ENCODE measurements at places on chromosomes 3 and 15.

- DNase-seq, result no peak
Observed at GRCh38 chr15:100133001-100133400, 208.8 kb downstream of the ADAMTS17 start.

DNA sequence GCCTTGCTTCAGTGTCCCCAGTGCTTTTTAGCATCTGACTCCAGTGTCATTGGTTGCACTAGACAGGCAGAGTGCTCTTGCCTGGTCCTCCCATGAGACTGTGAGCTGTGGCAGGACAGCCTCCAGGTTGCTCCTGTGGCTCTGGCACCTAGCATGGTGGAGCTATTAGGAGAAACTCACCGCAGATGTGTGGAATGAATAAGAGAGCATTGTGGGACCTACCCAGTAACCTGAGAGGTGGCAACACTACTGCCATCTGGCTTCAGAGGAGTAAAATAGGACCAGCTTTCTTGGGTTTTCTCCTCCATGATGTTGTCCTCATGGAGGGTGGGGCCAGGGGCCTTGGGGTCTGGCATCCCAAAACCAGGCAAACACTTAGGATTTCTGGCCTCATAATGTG lies 183.6 kb downstream of the EPHB1 start:
- DNase-seq, result no peak

GRCh38 chr15:78570710-78571109 lies 5.4 kb downstream of the CHRNA5 start:
- no peak for DNase-seq

- DNase-seq, result no peak
Observed at GRCh38 chr3:50146316-50146901, 8.7 kb upstream of the SEMA3F start.

- DNase-seq, result no peak
Observed at GRCh38 chr3:139588450-139588849, 48.9 kb upstream of the RBP1 start.

GRCh38 chr3:24628523-24629258 lies 134.0 kb upstream of the THRB start:
- no peak for DNase-seq

DNA sequence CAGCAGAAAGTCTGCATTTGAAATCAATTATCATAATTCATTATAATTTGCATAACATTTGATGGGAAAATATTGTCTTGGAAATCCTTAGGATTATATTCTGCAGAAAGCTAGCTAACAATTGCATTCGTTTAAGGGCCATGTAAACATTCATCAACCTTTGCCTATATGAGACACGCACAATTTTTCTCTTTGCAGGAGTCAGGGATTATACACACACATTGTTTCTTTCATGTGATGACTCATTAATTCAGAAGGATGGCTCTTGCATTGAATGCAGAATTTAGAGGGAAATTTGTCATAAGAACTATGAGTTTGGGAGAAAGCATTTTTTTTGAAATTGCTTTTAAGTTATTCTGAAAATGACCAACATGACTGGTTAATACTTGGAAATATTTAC lies 844.7 kb downstream of the DIPK2A start:
- DNase-seq, result no peak

DNA sequence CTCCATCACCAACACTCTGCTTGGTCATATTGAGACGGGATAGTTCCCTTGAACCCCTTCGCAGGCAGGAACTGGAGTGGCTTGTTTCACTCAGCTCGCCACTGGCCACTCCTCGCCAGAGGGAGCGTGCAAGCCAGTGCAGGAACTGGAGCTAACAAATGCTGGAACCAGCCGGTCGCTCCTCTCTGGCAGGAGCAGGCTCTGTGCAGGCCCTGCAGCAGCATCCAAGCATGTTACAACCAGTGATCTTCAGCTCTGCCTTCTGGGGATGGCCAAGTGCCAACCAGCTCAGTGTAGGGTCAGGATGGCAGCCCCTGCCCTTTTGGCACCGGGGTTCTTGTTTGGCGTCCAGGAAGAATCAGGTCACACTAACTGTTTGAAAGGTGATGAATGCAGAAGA lies 329.0 kb upstream of the AZI2 start:
- DNase-seq, result no peak

DNA sequence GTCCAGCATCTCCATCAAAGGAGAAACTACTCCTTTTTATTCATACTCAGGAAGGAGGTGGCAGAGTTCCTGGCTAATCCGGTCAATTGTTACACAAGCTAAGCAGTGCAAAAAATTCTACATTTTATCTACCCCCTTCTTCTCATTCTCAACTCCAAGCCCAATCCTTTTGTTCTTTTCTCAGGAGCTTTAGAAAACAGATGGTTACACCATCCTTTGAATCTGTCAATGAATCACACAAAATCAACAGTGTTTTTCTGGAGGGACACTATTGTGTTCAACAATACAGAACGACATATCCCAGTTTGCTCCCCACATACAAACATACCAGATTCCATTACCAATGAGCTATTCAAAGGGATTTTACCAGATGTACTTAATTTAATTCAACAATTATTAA lies 362.1 kb downstream of the MAGI1 start:
- no peak for DNase-seq

DNA sequence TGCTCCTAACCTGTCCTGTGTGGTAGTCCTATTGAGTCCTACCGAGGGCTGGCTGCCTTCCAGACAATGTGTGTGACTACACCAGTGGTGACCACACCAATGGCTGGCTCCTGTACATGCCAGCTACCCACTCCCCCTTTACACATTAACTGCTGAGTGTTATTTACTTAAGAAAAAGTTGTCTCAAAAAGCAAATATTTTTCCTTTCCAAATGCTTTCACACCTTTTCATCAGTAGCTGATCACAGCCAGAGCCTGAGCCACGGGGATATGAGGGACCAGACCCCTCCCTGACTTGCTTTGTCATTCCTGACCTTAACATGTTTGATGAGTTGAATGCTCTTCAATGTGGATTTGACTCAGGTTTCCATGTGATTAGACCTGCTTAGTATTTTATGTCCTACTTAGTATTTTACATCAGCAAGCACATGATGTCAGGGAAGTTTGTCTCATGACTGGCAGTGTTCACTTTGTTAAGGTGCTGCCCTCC lies 29.6 kb upstream of the GREM1 start:
- DNase-seq, result peak; percentile 66

DNA sequence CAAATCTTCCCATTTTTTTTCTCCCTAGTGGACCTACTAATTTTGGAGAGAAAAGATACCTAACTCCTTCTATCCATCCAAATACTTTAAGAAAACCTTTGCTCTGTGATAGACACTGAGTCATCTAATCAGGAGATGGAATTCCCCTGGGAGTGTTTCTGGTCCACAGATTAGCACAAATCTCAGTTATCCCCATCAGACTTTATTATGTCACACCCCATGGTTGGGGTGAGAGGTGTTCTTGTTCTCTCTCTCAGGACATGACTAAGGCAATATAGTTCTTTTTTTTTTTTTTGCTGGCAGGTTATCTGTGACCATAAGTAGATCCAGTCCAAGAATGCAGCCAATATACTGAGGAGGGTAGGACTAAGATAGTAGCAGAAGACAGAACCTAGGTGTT lies 15.8 kb downstream of the SLC9A9 start:
- DNase-seq, result no peak

DNA sequence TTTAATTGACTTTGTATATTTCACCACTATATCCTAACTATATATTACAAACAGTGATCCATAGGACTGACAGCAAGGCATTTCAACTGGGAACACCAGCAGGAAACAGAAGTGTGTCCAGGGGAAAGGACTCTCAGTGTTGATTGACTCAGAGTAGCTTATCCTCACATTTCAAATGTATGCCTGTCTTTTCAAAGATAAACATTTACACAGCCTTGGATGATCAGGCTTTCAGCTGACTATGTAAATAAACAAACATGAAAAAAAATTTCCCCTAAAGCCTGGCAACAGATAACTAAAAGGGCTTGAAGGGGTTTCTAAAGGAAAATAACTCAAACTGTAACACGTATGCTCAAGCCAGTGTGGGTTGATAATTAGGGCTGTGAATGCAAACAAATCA lies 321.8 kb downstream of the TBC1D5 start:
- DNase-seq, result peak; percentile 77

- no peak for DNase-seq
Observed at GRCh38 chr3:46992231-46992630, 12.8 kb downstream of the NBEAL2 start.

- DNase-seq, result no peak
Observed at GRCh38 chr3:159077860-159078259, 276.0 kb downstream of the MFSD1 start.

GRCh38 chr3:141854599-141854998 lies 21.8 kb upstream of the ATP1B3 start:
- DNase-seq, result no peak

DNA sequence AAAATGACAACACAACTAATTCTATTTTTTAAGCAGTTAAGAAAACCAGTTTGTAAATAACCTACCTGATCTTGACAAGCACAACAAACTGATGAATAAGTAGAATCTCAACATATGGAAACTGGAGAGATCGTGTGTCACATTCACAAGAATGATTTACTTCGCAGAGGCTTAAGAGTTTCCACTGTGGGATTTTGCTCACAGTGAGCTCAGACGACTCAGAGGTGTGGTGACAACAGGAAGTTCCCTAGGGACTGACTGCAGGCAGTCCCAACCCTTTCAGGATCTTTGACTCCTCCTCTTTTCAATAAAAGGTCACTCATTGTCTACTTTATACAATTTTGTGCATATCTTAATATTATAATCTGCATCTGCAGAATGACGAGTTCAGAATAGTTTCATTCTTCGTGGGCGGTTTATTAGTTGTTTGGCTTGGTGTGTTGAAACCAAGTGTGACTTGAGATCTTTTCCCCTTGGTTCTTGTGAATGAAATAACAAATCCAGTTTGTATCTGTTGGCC lies at the start of gene LIPH:
LIPH (minus strand) TSS at position 231 of the 520 bp plus-strand sequence; CDS start at position 114, 117 bp downstream.
- peak; percentile 48 for DNase-seq

GRCh38 chr3:31010491-31010890 lies 116.0 kb upstream of the GADL1 start:
- DNase-seq, result no peak

DNA sequence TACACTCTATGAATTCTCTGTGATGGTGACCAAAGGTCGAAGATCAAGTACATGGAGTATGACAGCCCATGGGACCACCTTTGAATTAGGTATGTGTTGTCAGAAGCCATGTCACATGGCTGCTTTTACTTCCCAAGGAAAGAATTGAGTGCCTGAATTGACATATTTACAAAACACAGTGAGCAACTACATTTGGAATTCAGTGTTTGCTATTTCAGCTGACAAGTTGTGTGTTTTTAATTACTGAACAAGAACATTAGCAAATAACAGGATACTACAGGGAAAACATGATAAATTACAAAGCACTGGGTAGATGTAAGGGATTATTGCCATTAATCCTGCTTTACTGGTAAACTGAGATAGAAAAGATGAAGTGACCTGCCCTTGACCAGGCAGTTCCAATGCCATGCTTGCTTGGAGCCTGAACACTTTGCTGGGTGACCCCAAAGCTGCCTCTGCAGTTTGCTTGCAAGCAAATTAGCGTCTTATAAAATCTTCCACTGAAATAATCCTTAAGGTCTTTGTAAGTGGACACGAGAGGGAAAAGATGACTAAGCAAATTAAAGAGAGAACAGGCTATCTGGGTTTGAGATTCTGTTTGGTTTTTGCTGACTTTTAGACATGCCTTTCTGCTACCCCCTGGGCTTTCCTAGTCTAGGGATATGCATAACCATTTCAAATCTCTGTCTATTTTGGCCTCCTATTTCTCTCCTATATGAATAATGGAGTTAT lies 98.2 kb downstream of the HCN4 start:
- DNase-seq, result no peak
